ENCODE measurements at places on chromosomes 3 and 15. TPM values are rescaled to one million over a fixed set of nuclear protein-coding genes. Genes with fewer than 3 reads are reported as not detected.

- peak; percentile 79 for DNase-seq
These were observed 121.2 kb upstream of the RASGRP1 start for GRCh38 chr15:38685686-38686339.

DNA sequence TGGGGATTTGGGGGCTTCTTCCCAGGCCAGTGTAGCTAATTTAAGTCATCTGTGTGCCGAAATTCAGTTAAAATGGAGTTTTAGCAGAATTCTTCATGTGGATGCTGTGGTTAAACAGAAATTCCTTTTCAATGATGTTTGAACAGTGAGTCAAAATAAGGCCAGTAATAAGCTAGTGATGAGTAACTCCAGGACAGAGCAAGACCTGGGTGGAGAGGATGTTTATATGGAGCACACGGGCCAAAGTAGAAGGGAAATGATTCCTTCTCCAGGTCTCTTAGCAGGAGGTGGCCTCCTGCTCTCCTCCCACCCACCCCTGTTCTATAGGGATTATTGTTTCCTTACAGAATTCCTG is 31.9 kb upstream of the UACA start:
- DNase-seq, result no peak

THPO gene
- not detected for total RNA-seq

CD96 gene
- total RNA-seq, result 307 TPM

KIF7 gene
- 0.65 TPM for total RNA-seq

ANKUB1 gene
- total RNA-seq, result not detected

DNA sequence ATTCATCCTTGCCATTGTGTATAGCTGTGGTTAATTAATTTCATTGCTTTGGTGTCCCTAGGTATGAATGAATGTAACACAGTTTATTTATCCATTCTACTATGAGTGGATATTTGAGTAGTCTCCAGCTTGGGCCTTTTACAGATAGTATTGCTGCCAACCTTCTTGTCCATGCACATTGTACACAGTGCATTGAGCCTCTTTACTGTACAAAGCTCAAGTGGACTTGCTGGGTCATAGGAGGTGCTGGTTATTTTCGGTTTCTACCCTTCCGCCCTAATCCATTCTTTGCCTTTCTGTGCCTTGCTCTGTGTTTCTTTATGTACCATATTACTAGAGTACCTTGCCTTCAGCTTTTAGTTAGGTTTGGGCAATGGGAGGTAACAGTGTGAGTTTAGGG is 60.7 kb downstream of the DUT start:
- no peak for DNase-seq

DNA sequence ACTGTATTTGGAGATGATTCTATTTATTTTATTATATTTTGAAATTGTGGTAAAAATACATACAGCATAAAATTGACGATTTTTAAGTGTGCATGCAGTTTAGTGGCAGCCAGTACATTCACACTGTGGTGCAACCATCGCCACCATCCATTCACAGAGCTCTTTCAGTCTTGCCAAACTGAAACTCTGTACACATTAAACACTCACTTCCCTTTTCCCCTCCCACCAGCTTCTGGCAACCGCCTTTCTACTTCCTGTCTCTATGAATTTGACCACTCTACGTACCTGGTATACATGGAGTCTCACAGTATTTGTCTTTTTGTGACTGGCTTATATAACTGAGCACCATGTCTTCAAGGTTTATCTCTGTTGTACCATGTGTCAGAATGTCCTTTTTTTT is 303.3 kb upstream of the ATP10A start:
- no peak for DNase-seq

DNA sequence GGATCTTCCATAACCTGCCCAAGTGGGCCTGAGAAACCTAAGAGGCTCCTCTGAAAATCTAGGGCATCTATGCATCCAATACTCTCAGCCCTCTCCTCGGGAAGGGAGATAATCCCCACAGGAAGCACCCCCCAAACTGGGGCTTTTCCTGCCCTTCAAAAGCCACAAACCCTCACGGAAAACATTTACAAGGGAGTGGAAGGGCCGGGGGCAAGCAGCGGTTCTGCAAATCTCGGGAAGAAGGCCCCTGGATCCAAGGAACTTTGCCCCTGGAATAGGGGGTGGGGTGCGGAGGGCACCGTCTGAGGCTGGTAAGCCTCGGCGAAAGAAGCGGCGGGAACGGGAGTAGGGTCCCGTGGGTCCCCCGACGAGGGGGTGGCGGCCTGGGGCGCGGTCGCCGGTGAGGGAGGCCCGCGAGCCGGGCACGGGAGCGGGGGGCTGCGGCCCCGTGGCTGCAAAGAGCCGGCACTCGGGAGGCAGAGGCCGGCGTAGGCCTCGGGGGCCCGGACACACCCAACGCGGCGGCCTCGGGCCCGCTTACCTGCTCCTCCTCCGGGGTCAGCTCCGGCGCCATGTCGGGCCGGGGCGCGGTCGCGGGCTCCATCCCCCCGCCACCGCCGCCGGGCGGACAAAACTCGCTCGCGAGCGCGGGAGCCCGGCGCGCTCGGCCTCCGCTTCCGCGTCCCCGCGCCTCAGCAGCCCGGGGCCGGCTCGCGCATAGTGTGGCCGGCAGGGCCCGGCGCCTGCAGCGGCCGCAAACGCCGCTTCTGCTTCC is 755 bp downstream of the PTPN9 start:
- peak; percentile 27 for DNase-seq

- no peak for DNase-seq
These were observed 95.4 kb downstream of the ZNF621 start for GRCh38 chr3:40620151-40620550.

TRAT1 gene
- 126 TPM for total RNA-seq

GRCh38 chr3:62587579-62588031 is 214.3 kb upstream of the FEZF2 start:
- no peak for DNase-seq

DNA sequence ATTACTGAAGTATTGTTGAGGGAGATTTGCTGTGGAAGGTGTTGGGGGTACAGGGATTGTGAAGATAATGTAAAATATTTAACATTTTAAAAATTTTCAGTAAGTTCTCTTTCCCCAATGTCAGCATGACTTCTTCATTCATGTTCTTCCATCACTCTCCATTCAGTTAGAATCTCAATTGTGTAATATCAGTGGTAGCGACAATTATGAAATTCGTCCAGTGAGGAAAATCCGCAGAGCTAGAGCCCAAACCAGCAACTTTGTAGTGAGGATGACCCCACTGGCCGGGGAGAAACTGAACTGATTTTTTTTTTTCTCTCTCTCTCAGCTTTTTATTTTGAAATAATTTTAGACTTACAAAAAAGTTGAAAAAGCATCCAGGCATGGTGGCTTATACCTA is 171.7 kb downstream of the PGPEP1L start:
- no peak for DNase-seq

- DNase-seq, result no peak
These were observed 1.7 kb downstream of the TM4SF4 start for GRCh38 chr3:149476225-149476624.

SLC28A2 gene
- not detected for total RNA-seq

- no peak for DNase-seq
These were observed 201.7 kb upstream of the MLF1 start for GRCh38 chr3:158369279-158369678.

- no peak for DNase-seq
These were observed 62.2 kb downstream of the CASR start for GRCh38 chr3:122245513-122246174.

REC114 gene
- total RNA-seq, result not detected

DNA sequence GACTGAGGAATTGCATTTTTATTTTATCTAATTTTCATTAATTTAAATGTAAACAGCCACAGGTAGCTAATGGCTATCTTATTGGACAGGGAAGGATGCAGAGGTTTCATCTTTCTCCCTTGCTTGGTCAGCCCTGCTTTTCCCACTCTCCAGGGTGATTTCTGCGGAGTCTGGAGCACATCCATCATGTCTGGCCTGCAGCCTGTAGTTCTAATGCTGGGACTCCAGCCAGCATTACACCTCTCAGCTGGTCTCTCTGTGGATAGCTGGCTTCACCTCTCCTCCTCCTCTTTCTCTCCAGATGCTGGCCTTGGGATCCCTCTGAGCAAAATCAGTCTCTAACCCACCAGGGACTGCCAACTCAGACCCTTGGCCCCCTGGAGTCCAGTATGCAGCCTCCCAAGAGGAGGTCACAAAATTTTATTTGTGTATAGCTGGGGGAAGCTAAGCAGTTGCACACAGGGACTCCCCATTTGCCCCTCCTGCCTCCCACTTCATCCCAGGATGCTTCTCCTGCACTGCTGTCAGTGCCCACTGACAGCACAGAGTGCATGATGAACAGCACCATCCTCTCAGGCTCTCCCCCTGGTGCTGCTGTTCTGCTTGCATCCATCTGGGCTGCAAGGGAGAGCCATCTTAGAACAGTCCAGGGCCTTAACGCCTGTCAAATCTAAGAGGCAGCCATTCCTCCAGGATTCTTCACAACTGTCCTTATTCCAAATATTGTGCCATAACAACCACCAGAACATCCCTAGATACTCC is 1.7 kb downstream of the BFSP2 start:
- no peak for DNase-seq

DNA sequence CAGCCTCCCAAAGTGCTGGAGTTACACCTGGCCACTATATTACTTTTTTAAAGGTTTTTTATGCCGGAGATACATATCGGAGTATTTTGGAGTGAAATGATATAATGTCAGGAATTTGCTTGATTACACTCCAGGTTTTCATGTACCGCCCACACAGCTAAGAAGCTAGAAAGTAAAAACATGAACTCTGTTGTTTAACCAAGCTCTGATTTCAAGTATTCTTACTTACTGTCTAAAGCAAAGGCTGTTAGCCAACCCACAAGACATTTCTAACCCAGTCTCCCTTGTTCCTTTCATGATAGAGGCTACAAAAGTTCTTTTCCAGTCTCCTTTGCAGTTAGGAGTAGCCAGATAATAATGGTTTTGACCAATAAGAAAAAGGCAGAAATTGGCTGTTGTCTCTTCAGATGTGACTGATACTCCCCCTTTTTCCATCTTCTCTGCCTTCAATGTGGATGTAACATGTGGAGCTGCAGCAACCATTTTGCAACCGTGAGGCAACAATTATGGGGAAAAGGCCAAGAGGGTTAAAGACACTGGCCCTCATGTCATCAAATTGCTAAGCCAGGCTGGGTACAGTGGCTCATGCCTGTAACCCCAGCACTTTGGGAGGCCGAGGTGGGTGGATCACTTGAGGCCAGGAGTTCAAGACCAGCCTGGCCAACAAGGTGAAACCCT is 6.1 kb upstream of the CP start:
- no peak for DNase-seq

GRCh38 chr3:102181175-102181920 is 253.5 kb upstream of the ZPLD1 start:
- DNase-seq, result no peak

- peak; percentile 42 for DNase-seq
These were observed 51.7 kb upstream of the HES1 start for GRCh38 chr3:194084284-194084683.

- no peak for DNase-seq
These were observed 2.2 kb upstream of the UCN2 start for GRCh38 chr3:48565591-48566400.

GRCh38 chr3:24526640-24527212 is 32.1 kb upstream of the THRB start:
- no peak for DNase-seq

GRCh38 chr3:56940321-56940720 is 120.1 kb upstream of the SPATA12 start:
- DNase-seq, result no peak

DNA sequence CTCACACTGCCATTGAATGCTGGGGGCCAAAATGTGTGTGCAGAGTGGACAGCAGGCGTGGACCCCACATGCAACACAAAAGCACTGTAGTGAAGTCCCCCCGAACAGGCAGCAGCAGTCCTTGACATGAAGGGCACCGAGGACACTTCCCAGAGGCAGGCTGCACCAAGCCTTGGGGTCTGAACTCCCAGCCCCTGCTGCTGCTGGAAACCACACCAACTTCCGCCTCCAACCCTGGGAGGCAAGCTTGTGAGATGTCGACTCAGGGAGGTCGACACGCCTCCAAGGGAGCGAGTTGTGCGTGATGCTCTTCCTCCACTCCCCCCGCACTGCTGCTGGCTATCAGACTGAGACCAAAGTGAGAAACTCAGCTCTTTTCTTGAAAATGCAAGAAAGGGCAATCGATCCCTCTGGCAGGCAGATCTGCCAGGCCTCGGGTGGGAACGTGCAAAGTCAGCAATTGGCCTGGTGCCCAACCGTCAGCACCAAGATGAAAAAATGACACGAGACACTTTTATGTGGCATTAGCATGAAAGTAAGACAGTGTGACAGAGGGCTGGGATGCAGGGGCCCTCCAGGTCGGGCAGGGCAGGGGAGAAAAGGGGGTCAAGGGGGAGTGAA is 43.6 kb downstream of the WHAMM start:
- no peak for DNase-seq

- DNase-seq, result no peak
These were observed 117.7 kb upstream of the GOLGA6L6 start for GRCh38 chr15:20659265-20659664.

- DNase-seq, result no peak
These were observed 196.4 kb downstream of the UACA start for GRCh38 chr15:70566989-70567388.

PPP1R14D gene
- total RNA-seq, result not detected

DNA sequence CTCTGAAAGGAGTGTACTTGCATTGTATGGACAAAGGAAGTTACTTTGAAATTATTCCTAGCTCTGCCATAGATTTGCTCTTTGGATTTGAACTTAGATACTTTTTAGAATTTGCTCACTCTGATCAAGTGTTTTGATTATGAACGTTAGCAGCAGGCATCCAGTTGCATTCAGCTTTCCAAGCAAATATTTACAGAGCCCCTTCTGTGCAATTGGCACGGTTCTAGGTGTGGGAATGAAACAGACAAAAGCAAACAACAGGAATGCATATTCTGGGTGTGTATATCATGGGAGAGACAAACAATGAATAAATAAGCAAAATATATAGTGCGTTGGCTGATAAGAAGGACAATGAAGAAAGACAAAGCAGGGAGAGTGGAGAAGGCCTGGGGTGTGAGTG is 125.5 kb upstream of the ADAMTS9 start:
- DNase-seq, result no peak

DNA sequence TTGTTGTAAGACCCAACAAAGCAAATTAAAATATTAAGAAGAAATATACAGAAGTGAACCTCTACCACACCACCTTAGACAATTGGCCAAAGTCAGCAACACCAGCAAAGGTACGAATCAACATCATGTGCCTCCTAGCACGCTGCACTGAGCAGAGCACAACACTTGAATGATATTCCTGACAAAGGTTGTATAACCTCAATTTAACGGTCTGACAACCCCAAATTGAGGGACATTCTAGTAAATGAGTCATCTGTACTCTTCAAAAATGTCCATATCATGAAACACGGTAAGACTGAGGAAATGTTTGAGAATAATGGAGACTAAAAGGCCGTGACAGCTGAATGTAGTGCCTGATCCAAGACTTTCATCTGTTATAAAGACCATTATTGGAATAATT is 41.3 kb upstream of the TNFSF10 start:
- DNase-seq, result no peak

GRCh38 chr3:101216710-101217465 is 103.5 kb downstream of the IMPG2 start:
- DNase-seq, result no peak

CIB2 gene
- 0.55 TPM for total RNA-seq

TMEM207 gene
- not detected for total RNA-seq
